Foreskin melanocyte (primary cell): ENCODE measurements at places on chromosomes 7 and 10.

- no peak for DNase-seq
Measured at GRCh38 chr7:39102234-39102633, 124.5 kb downstream of the POU6F2 start.

DNA sequence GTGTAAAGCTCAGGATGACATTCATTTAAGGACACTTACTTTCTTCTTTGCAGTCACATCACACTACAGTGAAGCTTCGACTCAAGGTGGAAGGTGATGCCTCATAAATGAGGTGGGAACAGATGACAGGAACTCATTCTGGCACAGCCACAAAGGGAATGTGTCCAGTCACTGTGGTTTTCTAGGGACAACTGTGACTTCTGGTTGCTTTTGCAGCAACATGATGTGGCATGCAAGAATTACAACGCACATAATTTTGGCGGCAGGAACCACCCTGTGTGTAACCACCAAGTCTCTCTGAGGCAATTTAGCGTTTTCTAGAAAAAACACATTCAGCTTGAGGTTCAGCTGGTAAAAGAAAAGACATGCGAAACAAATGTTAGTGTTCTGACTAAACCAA lies 32.0 kb upstream of the FERD3L start:
- DNase-seq: no peak

GRCh38 chr10:3750854-3751253 lies 34.2 kb downstream of the KLF6 start:
- no peak for DNase-seq

GRCh38 chr10:68406111-68406814 lies 814 bp downstream of the RUFY2 start:
- peak; percentile 52 for DNase-seq

DNA sequence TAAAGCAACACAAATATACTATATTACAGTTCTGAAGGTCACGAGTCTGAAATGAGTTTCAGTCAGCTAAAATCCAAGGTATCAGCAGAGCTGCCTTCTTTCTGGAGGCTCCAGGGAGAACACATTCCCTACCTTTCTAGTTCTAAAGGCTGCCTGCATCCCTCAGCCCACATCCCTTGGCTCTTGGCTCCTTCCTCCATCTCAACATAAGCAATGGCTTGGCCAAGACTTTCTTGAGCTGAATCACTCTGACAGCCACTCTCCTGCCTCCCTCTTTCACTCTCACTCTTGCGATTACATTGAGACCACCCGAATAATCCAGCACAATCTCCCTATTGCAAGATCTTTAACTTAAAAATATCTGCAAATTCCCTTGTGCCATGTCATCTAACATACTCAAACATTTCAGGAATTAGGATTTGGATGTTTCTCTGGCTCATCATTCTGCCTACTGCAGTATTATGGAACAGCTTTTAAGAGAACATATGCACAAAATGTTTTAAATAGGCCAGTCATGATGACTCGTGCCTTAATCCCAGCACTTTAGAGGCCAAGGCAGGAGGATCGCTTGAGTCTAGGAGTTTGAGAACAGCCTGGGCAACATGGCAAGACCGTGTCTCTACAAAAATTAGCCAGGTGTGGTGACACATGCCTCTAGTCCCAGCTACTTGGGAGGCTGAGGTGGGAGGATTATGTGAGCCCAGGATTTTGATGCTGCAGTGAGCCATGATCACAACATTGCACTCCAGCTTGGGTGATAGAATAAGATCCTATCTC lies 144.2 kb upstream of the VSTM2A start:
- DNase-seq: no peak

- DNase-seq: no peak
Measured at GRCh38 chr10:132872658-132873057, 69.7 kb downstream of the CFAP46 start.
